ENCODE measurements at places on chromosomes 6 and 20.

GRCh38 chr20:37921341-37921929 is 18.5 kb downstream of the VSTM2L start:
- DNase-seq, result no peak

DNA sequence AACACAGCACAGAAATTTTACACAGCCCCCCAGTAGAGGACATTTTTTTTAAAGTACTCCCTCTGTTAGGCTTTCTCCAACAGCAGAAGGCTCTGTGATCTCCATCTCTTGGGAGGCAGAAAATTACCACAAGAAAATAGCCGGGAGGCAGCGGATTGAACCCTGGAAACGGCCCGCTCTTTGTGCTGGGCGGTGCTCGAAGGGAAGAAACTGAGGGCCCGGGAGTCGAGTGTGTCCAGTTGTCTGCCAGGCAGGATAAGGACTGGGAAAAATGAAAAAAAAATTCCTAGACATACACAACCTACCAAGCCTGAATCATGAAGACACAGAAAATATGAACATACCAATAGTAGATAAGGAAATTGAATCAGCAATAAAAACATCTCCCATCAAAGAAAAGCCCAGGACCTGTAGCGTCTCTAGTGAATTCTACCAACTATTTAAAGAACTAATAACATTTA is 31.5 kb downstream of the POM121L2 start:
- no peak for DNase-seq

DNA sequence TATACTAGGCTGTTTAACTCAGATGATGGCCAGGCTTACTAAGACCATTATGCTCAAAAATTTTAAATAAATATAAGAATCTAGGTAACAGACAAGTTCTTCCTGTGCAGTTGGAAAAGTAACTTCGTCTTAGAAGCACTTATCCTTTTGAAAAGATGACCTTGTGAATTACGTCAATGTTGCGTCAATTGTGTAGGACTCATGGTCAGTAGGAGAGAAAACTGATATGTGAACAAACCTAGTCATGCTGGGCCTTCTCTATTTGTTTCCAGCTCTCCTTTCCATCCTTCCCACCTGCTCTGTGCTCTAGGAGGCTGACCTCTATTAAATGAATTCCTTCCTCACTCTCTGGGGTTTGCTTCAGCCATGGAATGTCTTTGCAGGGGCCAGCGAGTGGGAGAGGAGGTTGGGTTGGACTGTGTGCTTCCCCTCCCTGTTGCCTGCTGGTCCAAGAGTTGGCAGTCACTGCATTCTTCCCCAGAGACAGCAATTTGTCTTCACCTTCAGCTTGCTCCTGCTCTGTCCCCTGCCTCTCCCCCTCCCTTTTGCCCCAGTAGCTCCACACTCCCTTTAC is 128.0 kb upstream of the TNFAIP3 start:
- DNase-seq, result no peak

- no peak for DNase-seq
Observed at GRCh38 chr6:139297921-139298320, 6.1 kb upstream of the TXLNB start.

GRCh38 chr6:158028876-158029275 is 47.2 kb downstream of the SYNJ2 start:
- DNase-seq, result no peak

All from stimulated activated CD8-positive, alpha-beta memory T cell treated with anti-CD3 and anti-CD28 coated beads, Interleukin-4, amount 100 ng/mL, for 1 hour (primary cell).